ENCODE measurements at places on chromosomes 7 and 10.

- no peak for DNase-seq
These were observed 4.5 kb downstream of the GRK5 start for GRCh38 chr10:119211625-119212441.

DNA sequence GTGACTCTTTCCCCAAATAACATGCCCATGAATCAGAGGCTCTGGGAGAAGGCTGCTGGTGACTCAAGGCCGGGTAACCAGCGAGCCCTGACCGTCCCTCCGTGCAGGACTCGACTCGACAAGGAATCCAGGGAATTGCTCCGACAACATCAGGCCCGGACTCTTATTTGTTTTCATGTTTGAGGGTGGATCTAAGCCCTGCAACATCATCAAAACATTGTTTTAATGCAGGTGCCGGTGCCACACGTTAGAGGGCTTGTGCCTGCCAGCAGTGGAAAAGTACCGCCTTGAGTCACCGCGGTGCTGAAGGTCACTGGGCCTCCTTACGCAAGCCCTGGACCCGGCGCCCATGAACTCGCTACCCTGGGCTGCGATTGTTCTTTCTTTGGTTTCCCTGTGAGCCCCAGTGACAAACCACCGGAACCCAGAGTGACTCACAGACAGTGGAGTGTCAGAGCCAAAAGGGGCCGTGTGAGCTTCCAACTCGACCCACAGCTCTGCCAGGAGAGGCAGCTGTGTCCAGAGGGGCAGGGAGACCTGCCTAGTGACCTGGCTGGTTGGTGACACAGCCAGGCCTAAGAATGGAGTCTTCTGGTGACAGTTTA, 139.4 kb upstream of the SHH start:
- DNase-seq: peak; percentile 96

DNA sequence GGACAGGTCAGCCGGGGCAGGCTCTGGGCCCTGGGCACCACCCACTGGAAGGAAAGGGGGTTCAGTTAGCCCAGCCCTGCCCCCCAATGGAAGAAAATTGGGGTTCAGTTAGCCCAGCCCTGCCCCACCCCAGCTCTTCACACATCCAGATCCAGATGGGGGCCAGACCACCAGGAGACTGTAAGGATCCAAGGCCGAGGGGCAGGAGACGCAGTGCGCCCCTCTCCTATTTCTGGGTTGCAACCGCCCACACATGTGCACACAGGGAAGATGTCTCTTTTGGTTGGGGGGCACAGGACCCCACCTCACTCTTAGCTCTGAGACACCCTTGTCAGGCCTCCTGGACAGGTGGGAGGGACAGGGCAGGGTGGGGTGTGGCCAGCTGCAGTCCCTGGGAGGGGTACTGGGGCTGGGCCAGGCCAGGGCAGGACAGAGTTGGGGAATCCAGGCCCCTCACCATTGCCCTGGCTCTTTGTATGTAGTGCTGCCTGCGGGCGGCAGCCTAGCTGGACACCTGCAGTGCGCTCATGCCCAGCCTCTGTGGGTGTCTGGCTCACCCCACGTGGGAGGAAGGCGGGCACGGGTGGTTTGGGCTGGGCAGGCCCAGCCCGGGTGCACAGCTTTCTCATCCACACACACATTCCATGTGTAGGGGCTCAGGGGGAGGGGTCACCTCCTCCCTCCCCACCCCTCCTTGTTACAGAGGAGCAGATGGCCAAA, 141.2 kb downstream of the LHPP start:
- no peak for DNase-seq

DNA sequence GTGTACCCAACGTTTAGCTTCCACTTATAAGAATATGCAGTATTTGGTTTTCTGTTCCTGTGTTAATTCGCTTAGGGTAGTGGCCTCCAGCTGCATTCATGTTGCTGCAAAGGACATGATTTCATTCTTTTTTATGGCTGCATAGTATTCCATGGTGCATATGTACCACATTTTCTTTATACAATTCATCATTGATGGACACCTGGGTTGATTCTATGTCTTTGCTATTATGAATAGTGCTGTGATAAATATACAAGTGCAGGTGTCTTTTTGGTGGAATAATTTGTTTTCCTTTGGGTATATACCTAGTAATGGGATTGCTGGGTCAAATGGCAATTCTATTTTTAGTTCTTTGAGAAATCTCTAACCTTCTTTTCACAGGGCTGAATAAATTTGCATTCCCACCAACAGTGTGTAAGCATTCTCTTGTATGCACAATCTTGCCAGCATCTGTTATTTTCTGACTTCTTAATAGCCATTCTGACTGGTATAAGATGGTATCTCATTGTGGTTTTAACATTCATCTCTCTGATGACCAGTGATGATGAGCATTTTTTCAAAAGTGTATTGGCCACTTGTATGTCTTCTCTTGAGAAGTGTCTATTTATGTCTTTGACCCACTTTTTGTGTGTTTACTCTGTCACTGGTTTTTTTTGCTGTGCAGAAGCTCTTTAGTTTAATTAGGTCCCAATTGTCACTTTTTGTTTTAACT, 72.5 kb upstream of the CC2D2B start:
- DNase-seq: no peak

DNA sequence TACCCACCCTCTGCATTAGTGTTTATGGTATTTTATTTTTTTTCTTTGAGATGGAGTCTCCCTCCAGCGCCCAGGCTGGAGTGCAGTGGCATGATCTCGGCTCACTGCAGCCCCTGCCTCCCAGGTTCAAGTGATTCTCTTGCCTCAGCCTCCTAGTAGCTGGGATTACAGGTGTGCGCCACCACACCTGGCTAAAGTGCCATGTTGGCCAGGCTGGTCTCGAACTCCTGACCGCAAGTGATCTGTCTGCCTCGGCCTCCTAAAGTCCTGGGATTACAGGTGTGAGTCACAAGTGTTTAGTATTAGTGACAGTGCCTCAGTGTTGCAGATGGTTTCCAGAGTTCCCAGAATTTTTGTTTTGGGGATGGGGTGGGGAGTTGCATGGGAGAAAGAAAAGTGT, 120.3 kb downstream of the NPY start:
- no peak for DNase-seq

All from HCT116 (cell line).